Osteocyte (in vitro differentiated cells): ENCODE measurements at places on chromosomes 1 and 21. TPM values are rescaled to one million over a fixed set of nuclear protein-coding genes. Genes with fewer than 3 reads are reported as not detected.

GRCh38 chr1:101408212-101409042 is 171.6 kb downstream of the S1PR1 start:
- no peak overlapping the region for H3K27ac ChIP-seq
- peaks cover 14% of the 10 kb centered on the region for H3K27me3 ChIP-seq
- H3K4me3 ChIP-seq: no peak overlapping the region
- no peaks in the 10 kb centered on the region for H3K36me3 ChIP-seq

- H3K4me3 ChIP-seq: peak overlapping the region; percentile 93
- peaks cover 33% of the 10 kb centered on the region for H3K4me1 ChIP-seq
- no peaks in the 10 kb centered on the region for H3K27me3 ChIP-seq
Measured at GRCh38 chr21:39314143-39315027, 953 bp upstream of the BRWD1 start.

- no peak overlapping the region for H3K4me3 ChIP-seq
- H3K27ac ChIP-seq: no peak overlapping the region
- H3K27me3 ChIP-seq: no peaks in the 10 kb centered on the region
- DNase-seq: no peak
- no peaks in the 10 kb centered on the region for H3K36me3 ChIP-seq
- peaks cover 4% of the 10 kb centered on the region for H3K4me1 ChIP-seq
Measured at GRCh38 chr1:237677979-237678378, 212.7 kb downstream of the ZP4 start.

Gene LMX1A
- not detected in 2 replicates for total RNA-seq

DNA sequence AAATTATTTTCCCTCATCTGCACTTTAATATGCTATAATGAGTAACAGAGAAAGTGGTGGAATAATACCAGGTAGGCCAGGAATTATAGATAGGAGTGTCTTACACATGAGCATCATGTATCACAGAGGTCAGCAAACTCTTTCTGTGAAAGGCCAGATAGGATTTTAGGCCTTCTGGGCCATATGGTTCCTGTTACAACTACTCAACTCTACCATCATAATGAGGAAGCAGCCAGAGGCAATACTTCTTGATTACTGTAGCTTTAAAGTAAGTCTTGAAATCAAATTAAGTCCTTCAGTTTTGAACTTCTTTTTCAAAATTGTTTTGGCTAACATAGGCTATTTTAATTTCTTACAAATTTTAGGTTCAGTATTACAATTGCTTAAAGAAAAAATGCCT is 32.1 kb upstream of the IGSF3 start:
- no peak overlapping the region for H3K27ac ChIP-seq
- H3K27me3 ChIP-seq: no peaks in the 10 kb centered on the region
- peaks cover 16% of the 10 kb centered on the region for H3K4me1 ChIP-seq
- no peak for DNase-seq
- peaks cover 2% of the 10 kb centered on the region for H3K36me3 ChIP-seq
- H3K4me3 ChIP-seq: no peak overlapping the region

DNA sequence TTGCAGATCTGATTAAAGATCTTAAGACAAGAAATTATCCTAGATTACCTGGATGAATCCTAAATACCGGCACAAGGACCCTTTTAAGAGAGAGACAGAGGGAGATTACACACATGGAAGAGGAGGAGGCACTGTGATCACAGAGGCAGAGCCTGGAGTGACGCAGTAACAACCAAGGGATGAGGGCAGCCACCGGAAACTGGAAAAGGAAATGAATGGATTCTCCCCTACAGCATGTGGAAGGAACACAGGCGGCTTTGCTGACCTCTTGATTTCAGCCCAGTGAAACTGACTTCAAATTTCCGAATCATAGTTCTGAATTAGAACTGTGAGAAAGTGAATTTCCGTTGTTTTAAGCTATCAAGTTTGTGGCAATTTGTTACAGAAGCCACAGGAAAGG is 50.2 kb upstream of the IVNS1ABP start:
- H3K4me1 ChIP-seq: peaks cover 13% of the 10 kb centered on the region
- no peak overlapping the region for H3K4me3 ChIP-seq
- H3K27me3 ChIP-seq: no peaks in the 10 kb centered on the region
- no peak for DNase-seq

DNA sequence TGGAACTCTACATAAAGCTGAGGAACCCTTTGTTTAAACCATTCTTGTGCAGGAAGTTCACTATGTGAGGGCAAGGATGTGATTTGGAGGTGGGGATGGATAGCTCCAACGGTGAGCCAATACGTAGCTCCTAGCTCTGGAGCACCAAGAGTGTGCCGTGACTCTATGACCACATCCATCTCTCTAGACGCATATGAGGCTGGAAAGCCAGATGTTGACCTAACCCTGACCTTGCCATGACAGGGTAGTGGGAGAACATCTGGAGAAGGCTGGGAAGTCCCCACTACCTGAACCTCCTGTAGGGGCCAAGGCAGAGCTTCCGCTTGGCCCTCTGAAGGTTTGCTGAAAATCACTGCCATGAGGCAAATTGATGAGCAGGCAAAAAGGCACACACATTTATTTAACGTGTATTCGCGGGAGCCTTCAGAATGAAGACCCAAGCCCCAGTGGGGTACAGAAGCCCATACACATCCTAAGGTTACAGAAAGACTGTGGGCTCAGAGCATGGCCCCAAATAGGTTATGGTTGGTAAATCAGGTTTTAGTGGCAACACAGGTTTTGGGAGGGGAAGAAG is 43.4 kb downstream of the EIF2D start:
- H3K36me3 ChIP-seq: no peaks in the 10 kb centered on the region
- H3K4me3 ChIP-seq: no peak overlapping the region
- DNase-seq: no peak
- peaks cover 54% of the 10 kb centered on the region for H3K27me3 ChIP-seq

GRCh38 chr1:170010443-170010842 is 64.1 kb downstream of the KIFAP3 start:
- H3K27ac ChIP-seq: no peak overlapping the region
- H3K4me3 ChIP-seq: no peak overlapping the region
- H3K4me1 ChIP-seq: peaks cover 13% of the 10 kb centered on the region

- H3K4me1 ChIP-seq: peaks cover 3% of the 10 kb centered on the region
- no peak overlapping the region for H3K4me3 ChIP-seq
- H3K27me3 ChIP-seq: peaks cover 4% of the 10 kb centered on the region
- no peaks in the 10 kb centered on the region for H3K36me3 ChIP-seq
- no peak for DNase-seq
Measured at GRCh38 chr1:230328342-230329015, 97.7 kb downstream of the PGBD5 start.

DNA sequence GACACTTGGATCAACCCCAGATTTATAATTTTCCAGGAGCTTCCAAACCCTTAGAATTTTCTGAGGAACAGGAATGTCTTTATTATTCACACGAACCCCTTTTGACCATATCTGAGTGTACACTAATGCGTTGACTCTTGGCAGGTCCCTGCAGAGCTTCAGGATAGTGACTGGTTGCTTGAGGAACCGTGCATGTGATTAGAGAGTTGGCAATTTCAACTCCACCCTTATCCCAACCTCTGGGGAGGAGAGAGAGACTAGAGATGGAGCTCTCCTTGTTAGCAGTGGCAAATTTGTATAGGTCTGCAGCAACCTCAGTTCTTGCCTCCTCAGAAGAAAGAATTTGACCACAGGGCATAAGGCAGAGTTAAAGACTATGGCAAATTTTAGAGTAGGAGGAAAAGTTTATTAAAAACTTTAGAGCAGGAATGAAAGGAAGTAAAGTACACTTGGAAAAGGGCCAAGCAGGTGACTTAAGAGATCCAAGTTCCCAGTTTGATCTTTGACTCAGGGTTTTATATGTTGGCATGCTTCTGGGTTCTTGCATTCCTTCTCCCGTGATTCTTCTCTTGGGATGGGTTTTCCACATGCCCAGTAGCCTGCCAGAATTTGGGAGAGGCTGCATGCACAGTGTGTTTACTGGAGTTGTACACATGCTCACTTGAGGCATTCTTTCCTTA is 93.8 kb upstream of the ETV3 start:
- no peak overlapping the region for H3K4me3 ChIP-seq
- DNase-seq: no peak
- no peak overlapping the region for H3K27ac ChIP-seq
